Psoas muscle (tissue), 8 donors: ENCODE measurements at places on chromosomes 3 and 15. TPM values are rescaled to one million over a fixed set of nuclear protein-coding genes. Genes with fewer than 3 reads are reported as not detected.

DNA sequence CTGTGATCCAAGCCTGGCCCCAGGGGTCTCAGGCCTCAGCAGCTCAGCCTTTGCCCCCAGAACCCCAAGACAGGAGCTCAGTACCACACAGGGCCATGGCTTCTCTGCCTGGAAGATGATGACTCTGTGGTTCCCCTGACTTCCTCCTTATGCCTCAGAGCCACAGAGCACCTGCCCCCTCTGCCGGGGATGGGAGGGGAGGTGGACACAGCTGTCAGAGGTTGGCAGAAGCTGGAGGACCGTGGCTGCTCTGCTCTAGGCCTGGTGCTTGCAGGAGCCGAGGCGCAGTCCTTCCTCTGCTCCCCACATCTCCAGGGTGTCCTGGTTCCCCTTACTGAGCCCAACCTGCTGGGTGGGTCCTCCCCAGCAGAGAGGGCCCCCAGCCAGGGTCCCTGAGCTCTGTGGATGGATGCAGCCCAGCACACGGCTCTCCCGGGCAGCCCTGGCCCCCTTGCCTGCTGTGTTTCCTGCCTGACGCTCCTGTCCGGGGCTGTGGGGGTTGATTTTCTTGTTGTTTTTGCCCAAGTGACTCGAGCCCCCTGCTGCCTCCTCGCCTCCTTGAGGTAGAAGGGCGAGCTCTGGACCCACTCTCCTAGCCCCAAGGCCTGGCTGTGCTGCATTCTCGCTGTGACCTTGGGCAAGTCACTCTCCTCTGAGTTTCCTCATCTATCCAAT lies 36.6 kb downstream of the PSTPIP1 start:
- DNase-seq, result peak; percentile 41

PLCB2 gene
- total RNA-seq, result 1.7 TPM

DNA sequence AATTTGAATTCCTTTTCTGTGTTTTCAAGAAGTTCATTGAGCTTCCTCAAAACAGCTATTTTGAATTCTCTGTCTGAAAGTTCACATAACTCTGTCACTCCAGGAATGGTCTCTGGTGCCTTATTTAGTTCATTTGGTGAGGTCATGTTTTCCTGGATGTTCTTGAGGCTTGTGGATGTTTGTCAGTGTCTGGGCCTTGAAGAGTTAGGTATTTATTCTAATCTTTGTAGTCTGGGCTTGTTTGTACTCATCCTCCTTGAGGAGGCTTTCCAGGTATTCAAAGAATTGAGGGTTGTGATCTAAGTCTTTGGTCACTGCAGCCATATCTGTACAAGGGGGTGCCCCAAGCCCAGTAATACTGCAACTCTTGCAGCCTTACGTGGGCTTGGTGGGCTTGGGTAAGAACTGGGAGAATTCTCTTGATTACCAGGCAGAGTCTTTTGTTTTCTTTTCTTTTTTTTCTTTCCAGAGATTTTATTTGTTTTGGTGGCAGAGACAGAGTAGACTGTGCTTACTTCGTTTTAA lies 19.3 kb upstream of the CCNDBP1 start:
- no peak for DNase-seq

DNA sequence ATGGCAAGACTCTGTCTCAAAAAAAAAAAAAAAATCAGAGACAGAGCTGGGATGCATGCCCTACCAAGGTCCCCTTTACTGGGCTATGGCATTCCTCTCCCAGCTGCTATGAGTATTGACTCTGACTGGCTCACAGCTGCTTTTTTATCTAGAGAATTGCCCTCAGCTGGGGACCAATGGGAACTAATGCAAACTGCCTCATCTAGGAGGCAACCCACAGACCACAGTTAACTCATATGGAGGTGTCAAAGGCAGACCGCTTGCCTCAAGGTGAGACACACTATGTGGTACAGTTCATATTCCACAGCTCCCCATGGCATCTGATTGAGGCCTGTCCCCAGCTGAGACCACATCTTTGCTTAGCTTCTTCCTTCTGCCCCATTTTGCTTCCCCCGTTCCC lies 183.5 kb upstream of the EOMES start:
- DNase-seq, result no peak

KY gene
- total RNA-seq, result 1.8 TPM
